ENCODE measurements at places on chromosomes 1 and 21.

- no peak for DNase-seq
These were observed 36.8 kb upstream of the GALNT2 start for GRCh38 chr1:230030122-230030821.

DNA sequence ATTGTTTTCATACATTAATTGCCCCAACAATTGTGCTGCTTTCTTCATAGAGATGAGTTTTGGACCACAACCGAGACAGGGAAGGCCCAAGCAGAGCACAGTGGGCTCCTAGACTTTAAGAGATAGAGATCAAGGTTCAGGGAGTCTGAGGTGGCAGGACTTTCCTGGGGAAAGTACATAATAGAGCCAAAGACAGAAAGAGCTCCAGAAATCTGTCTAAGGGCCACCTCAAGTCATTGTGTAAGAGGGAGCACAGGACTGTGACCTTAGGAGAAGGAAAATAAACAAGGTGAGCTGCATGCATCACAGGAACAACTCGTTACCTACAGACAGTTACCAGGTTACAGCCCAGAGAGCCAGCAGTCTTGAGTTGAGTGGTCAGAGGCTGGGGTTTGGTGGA, 41.3 kb upstream of the CR2 start:
- DNase-seq = no peak

- DNase-seq = no peak
These were observed 142.0 kb downstream of the TRABD2B start for GRCh38 chr1:47855230-47855629.

DNA sequence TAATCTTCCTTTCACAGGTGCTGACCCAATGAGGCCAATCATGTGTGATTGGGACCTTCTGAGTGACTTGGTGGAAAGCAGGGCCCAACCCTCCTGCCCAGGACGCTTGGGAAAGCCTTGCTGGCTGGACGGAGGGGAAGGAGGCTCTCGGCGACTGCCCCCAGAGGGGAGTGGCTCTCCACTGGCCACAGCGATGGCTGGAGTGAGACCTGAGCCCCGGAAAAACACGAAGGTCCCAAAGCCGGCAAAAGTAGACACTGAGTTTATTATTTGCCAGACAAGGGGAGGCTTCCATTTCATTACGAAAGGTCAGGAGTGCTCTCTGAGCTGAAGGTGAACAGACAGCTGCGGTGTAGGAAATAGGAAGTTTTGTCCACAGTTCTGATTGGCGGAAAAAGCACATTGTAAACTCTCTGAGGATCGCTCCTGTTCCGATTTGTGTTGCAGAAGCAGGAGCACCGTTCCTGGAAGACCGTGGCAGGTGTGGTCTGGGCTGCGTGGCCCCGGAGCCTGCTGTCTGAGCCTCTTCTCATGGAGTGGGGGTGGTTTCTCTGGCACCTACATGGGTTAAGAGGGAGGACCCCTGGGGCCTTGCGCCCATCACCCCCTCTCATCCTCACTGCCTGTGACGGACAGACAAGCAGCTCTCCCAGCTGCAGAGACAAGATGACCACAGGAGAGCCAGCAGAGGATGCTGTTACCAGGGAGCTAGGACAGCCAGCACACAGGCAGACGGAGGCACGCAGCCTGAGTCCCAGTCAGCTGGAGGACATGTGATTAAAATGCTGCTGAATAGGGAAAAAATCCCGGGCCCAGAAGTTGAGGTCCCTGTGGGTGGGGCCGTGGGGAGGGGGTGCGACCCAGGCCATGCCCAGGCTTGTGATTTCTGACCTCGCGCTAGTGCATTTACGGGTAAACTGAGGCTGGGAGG, 41.5 kb downstream of the KRTAP10-1 start:
- DNase-seq = no peak

DNA sequence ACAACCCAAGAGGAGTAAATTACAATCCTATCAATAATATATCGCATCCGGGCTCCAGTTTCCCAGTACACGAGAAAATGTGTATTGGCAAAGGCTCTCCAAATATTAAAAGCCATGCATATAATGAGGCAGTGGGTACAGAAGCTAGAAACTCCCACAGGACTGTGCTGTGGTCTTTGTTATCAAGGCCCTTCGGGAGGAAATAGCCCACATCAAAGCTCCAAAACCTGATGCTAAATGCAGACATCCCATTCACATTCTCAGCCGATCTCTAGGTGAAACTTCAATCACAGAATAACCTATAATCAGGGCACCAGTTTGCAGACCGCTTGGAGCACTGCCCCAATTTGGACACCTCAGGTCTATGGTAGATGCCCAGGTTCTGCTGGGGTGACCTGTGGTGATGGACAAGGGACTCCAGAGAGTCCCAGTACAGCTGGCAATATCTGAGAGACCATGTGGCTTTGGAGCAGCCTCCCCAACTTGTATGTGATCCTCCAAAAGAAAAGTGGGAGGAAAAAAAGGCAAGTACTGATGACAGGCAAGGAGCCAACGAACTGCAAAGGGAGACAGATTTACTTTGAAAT, 148.8 kb upstream of the CAMK1G start:
- DNase-seq = no peak

DNA sequence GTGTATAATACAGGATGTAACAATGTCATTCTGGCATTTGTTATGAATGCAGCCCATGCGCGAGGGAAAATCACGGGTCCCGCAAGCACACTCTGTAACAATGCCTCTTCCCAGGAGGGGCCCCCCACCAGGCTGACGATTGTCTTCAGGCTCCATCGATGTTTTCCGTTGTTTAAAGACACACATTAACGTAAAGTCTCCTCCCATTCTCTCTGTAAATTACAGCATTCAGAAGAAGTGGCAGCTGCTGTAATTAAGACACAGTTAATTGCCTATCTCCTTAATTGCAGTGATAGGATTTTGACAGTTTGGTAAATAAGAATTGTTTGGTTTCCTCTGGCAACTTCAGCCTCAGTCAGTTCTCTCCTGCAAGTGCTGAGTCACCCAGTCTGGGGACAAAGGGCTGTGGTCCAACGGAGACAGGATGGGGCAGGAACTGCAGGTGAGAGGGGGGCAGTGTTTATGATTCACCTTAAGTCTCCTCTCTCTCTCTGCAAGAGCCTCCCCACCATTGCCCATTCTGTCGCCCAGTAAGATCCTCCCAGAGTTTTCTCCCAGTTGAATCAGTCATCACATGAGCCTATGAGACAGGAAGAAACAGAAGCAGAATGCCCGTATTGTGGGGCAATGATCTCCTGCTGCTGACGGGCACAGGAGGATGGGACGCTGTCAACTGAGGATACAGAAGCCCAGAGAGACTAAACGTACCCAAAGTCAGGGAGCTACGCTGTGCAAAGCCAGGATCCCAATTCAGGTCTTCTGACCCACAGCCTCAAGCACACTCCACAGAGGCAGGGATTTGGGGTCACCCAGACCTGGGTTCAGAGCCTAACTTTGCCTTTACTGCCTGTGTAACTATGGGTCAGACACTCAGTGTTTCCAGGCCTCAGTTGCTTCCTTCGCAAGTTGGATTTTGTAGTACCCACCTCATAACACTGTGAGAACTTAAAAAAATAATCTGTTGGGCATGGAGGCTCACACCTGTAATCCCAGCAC, 110.0 kb downstream of the ADSS2 start:
- no peak for DNase-seq

DNA sequence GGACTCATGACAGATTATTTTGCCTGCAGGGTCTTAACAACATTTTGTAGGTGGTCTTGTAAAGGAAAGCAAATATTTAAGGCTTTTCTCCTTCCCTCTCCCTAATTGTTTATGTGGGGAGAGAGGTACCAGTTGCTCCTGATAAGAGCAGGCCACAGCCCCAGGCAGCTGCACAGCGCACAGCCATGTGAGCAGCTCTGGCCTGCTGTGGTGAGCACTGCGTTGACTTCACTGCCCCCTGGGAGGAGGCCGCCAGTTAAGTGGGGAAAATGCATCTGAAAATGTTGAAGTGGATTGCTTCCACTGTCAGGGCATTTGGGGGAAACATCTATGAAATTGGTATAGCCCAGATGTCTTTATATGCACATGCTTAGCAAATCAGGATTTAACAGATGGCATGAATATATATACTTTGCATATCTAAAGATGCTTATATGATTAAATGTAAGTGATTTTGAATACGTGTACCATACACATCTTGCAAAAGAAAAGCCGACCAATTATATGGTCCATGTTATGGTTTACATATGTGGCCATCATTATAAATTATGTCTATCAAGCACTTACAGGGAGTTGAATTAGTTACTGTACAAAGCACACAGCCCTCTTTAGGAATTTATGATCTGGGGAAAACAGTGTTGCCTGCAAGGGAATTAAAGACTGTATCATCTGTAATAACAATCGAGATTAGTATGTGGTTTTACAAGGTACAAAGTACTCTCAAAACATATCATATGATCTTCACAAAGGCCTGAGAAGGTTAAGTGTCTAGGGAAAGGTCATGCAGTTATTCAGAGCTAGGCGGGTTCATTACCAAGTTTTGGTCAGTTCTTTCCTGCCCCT, 132.1 kb downstream of the RHOU start:
- peak; percentile 77 for DNase-seq

DNA sequence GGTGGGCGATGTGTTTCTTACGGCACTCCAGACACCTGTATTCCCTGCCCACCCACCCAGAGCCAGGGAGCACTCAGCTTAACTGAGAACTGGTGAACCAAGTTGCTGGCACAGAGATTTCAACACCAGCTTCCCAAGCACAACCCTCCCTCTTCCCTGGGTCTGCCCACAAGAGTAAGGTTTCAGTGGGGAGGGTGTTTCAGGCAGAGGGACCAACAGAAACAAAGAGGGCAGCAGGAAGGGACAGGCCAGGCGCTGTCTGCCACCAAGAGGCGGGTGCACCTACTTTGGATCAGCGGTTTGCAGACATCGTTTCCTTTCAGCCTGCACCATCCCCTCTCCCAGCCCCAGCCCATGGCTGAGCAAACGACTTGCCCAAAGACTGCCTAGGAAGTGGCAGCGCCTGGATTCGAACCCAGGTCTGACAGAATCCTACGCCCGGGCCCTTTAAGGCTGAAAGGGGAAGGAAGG, 21.9 kb upstream of the ALDH4A1 start:
- no peak for DNase-seq

GRCh38 chr1:203480084-203480483, 4.5 kb downstream of the PRELP start:
- peak; percentile 51 for DNase-seq

- DNase-seq = peak; percentile 3
These were observed 525.1 kb downstream of the LMO4 start for GRCh38 chr1:87853576-87854351.

DNA sequence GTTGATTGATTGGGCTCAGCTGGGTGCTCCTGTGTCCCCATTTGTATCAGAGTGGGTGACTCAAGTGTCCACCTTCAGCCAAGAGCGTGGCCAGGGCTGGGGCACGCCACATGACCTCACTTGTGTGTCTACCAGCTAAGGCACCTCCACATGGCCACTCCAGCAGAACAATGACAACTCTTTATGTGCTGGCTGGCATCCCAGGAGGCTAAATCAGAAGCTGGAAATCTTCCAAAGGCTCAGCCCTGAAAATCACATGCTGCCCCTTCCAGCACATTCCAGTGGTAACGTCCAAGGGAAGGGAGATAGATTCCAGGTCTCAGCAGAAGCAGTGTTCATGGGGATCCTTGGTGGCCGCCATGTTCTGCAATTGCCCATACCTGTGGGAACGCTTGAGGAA, 585.5 kb downstream of the AJAP1 start:
- no peak for DNase-seq

Data from mesenchymal stem cell (in vitro differentiated cells and primary cell).